ENCODE measurements at places on chromosomes 2 and 18.

DNA sequence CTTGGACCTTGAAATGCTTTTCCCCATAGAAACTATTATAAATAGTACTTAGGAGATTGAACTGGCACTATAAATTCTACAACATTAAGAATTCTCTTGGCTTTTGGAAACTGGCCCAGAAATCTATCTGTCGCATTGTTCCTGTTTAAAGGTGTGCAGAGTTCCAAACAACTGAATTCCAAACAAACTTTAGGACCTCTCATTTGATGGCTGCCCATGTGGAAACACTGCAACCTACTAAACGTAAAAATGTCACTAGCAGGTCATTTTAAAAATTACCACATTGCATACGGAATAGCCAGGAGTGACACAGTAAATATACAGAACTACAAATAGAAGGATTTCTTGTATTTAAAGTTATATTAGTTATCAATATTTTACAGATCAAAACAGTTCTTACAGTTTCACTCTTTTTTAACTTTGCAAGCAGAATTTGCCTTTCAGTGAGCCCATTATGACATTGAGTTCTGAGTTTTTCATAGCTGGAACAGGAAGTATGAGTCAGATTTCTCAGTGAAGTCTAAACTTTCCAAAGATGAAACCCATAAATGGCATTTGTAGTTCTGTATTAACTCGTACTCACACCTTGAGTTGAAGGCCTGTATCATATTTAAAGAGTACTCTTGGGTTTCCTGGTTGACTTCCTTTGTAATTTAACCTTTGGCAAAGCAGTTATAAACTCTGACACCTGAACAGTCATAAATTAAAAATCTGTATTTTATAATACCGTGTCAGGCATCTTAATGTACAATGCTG, 142.3 kb upstream of the BOD1L2 start:
- DNase-seq = peak; percentile 54

DNA sequence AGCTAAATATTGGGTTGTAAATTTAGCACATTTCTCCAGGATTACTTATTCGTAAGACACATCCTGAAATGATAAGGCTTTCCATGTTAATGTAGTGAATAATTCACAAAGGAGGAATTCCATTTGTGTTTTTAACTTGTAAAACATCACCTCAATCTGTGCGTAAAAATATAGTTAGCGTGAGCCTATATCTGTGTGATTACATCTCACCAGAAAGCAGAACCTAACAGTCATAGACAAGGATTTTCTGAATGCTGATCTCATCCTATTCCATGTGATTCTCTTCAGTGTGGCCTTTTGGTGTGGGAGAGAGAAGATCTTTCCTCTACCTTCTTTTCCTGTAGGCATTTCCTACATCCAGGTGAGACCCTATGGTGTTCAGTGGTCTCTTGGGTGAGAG, 263.2 kb upstream of the RASGRP3 start:
- DNase-seq = no peak

GRCh38 chr18:28650860-28651259, 473.9 kb upstream of the CDH2 start:
- no peak for DNase-seq

DNA sequence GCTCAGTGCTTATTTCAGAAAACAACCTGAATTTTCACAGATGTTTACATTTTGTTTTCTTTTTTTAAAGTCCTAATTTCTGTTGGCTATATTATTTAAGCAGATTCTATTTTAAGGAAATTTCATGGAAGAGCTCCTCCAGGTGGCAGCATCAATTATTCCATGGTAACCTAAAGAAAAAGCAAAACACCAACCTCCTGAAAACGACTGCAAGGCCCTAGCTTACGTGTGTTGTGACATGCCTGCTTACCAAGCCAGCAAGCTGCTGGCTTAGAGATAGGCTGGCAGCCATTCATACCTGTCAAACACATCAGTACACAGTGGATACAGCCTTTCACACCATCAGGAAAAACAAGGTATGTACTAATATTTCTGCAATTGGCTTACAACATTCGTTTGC, 64.9 kb downstream of the LPIN2 start:
- peak; percentile 42 for DNase-seq

GRCh38 chr2:176533505-176534193, 264.4 kb downstream of the MTX2 start:
- peak; percentile 25 for DNase-seq

- DNase-seq = no peak
These were observed 134.4 kb upstream of the SLC1A4 start for GRCh38 chr2:64854773-64855237.

Data from fibroblast of upper back skin (primary cell).